ENCODE measurements at places on chromosomes 5 and 9.

DNA sequence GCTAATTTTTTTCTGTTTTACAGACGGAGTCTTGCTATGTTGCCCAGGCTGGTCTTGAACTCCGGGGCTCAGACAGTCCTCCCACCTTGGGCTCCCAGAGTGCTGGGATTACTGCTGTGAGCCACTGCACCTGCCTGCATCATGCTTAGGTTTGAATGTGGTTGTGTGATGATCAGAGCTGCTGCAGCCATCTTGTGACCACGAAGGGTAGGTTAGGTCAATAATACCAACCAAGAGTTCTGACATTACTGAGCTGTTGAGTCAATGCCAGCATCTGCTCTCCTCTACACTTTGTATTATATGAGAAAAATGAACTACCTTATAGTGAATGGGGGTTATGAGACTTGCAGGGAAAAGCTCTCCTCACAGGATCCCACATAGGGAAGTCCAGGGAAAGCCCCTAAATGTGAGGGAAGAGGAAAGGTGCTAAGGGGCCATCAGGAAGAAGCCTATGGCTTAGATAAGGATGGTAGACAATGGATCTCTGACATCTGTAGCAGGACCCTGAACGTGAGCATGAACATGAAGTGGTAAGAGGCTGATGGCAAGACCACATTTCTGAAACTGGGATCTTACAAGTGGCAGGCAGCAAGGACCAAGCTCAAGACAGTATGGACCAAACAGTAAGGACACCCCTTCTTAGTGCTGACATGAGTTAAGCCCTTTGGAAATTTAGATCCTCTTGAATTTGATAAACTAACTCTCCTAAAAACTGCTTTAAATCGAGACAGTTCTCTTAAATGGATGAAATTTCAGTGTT is 75.7 kb upstream of the ZNF169 start:
- no peak for DNase-seq

DNA sequence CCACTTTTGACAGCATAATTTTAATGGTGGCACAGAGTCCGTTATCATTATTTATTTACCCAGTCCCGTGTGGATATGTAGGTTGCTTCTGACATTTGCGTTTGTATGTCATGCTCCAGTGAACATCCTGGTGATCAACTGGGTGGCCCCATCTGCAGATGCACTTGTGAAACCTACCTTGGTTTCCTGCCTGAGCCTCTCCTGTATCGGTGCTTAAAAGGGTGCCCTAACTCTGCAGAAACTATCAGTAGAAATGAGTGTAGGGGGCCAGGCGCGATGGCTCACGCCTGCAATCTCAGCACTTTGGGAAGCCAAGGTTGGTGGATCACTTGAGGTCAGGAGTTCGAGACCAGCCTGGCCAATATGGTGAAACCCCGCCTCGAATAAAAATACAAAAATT is 92.1 kb upstream of the IER5L start:
- peak; percentile 22 for DNase-seq

DNA sequence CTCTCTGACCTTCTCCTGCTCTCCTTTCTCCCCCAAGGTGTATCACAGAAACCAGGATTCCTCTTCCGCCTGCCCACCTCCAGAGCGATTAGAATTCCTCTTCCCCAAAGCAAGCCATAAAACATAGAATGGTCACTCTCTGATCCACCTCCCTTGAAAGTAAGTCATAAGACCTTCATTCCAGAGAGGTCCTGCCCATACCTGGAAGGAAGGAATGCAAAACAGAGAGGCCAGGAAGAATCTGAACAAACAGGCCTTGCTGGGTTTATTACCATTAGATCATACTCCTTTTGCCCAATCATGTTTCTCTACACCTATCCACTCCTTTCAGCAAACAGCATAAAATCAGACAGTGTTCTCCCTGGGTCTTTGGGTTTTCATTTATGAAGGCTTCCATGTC is 21.0 kb downstream of the CDKL3 start:
- no peak for DNase-seq

DNA sequence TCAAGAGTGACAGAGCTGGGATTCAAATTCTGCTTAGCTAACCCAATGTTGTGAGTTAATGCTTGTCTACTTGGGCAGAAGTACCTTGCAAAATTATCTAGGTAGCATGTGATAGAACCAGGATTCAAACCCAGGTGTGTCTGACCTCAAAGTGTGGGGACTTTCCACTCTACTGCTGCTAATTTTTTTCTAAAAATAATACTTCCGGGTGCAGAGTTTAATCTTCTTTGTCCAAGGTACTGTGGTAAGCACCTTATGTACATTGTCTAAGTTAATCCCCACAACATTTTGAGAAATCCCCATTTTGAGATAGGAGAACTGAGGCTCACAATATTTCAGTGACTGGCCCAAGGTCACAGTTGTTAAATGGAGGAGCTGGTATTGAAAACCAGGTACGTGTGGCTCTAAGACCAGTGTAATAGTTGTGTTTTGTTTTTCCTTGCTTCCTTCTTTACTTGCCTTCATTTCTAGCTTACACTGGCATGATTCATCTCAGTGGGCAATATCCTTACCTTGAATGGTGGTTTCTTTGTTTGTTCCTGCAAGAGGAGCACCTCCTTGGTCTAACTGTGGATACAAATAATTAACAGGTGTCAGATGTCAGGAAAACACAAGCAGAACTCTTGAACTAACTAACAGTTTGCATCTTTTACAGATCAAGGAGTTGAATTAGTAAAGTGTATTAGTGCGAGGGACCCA is 7.5 kb downstream of the ALDOB start:
- no peak for DNase-seq

DNA sequence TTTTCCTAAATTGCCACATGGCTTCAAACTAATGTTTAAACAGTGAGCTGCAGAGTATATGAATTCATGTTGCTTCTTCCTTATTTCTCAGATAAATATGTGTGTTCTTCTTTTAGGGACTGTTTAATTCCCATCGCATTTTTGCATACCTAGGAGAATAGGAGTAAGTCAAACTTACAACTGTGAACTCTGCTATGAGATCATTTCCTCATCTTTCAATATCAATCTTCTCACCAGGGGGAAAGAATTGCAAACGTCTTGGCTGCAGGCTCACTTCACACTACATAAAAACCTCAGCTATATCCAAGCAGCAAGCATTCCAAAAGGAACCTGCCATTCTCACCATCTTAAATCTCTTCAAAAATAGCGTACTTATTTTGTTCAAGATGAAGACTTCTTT is 271.0 kb downstream of the DNAH5 start:
- no peak for DNase-seq

GRCh38 chr5:88115211-88115610 is 153.4 kb downstream of the TMEM161B start:
- no peak for DNase-seq

DNA sequence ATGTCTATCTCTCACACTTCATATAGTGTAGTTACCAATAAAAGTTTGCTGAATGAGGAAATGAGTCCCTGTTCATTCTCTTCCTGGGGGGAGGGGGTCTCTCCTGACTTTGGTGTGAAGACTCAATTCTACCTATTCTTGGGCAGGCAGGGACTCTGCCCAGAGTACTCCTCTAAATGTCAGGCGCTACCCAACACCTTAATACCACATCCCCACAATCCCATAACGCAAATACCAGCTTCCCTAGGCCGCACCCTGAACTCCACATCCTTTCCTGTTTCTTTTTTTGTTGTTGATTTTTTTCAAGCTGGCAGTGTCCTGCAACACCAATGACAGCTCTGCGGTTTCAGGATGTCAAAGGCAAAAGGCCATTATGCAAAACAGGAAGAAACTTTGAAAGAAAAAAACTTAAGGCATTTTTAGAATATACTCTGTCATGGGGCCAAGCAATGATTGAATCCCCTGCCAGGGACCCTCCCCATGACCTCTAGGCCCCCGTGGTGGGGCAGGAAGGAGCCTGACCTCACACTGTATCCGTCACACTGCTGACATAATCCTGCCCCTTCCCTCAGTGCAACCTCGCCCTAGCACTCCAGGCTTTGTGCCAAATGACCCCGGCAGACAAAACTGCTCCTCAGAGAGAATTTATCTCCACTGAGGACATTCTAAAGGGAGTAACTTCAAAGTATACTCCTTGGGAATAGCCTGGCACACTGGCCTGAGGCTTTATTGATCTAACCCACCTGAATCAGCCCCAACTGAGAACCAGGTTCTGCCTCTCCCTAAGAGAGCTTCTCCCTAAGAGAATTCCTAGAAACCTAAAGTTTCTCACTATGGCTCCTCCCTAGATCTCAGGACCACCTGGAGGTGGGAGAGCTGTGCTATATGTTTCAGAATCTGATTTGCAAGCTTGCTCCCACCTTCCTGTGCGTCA is 8.0 kb downstream of the B4GALT1 start:
- peak; percentile 26 for DNase-seq

- no peak for DNase-seq
Measured at GRCh38 chr5:8944005-8944404, 601.9 kb downstream of the SEMA5A start.

DNA sequence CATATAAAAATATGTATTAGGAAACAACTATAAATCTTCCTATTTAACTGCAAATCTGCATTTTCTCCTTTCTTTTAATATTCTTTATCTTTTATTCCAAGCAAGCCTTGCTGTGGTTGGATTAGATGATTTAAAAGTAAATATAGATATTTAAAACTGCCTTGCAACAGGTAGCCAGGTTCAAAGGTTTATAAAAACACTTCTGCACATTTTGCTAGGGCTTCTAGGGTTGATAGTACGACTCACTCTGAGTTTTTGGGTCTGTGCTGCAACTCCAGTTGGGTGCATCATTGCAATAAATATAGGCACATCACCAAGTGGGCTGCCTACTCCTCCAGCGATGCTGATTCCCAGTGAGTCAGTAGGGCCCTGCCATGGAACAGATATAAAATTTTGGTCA is 167.7 kb downstream of the MPDZ start:
- no peak for DNase-seq

DNA sequence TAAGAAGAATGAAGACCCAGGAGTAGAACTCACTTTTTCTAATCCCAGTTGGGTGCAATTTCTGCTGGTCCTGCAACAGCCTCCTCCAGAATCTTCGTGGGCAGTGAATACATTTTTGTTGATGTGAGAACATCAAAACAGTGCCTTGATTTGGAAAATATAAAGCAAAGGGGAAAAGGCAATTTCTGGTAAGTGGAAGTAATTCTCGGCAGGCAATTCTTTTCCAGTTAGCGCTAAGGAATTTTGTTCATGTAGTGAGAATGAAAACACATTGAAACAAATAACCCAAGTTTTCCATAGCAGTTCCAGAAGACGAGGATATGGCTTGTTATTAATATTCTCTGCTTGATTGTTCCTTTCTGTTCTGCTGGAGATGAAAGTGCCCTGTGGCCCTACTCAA is 178.7 kb downstream of the SPATA31D1 start:
- no peak for DNase-seq

DNA sequence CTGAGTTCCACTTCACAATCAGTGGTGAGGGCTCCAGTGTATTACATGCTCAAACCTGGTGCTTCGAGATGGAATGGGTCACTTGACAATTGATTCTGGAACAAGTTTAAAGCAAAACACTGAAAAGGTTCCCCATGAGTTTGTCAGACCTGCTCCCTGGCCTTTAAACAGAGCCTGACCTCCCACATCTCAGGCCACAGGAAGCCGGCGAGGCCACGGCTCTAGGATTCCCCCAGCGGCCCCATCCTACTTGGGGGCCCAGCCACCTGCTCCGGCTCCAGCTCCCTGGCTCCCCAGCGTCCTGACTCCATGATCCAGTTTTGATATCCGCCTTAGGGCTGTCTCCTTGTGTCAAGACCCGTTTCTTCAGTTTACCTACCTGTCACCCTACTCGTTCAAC is 62.0 kb downstream of the TTLL11 start:
- no peak for DNase-seq

DNA sequence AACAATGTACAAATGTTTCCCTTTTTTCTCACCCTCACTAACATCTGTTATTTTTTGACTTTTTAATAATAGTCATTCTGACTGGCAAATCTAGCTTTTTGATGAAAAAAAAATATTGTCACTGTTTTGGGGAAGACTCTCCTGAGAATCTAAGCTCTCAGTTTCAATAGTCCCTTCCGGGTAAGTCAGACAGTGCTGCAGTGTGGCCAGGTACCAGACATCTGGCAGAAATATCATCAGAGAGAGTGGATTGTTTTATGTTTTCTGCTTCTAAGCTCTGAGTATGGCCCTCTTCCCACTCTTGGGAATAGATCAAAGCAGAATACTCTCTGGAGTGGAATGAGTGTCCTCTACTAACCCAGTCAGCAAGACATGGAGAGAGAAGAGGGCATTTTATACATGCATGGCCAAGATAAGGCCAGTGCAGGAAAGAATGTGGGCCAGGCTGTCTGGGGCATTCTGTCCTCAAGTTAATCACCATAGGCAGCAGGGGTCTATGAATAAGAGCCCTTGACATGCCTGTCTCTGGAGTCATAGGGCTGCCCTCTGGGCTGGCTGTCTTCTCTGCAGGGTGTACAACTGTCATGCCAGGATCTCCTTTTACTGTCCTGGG is 38.5 kb upstream of the OR2S2 start:
- DNase-seq, result no peak

DNA sequence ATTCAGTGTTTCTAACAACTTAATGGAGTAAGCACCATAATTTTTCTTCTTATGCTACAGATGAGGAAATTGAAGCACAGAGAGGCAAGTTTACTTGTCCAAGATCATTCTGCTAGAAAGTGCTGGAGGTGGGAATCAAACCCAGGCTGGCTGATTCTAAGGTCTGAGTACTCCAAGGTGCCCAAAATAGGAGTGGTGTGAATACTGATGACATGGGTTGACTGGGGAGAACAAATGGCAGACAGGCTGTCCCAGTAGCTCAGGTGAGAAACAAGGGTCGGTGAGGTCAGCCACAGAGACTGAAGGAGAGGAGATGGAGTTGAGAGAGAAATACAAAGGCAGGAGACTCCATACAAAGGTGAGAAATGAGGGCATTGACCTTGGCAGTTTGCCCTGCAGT is 144.5 kb upstream of the EGFLAM start:
- DNase-seq, result no peak

DNA sequence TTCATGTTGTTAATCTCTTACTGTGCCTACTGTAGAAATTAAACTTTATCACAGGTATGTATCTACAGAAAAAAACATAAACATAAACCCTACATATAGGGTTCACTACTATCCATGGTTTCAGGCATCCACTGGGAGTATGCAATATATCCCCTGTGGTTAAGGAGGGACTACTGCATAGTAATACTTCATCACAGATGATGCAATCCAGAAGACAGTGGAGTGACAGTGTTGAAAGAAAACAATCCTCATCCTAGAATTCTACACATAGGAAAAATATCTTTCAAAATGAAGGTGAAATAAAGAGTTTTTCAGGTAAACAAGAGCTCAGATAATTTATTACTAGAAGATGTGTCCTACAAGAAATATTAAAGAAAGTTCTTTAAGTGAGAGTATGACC is 105.9 kb downstream of the HOMER1 start:
- DNase-seq, result no peak

- no peak for DNase-seq
Measured at GRCh38 chr5:155485386-155485785, 471.8 kb downstream of the KIF4B start.
